ENCODE measurements at places on chromosomes 3 and 15.

DNA sequence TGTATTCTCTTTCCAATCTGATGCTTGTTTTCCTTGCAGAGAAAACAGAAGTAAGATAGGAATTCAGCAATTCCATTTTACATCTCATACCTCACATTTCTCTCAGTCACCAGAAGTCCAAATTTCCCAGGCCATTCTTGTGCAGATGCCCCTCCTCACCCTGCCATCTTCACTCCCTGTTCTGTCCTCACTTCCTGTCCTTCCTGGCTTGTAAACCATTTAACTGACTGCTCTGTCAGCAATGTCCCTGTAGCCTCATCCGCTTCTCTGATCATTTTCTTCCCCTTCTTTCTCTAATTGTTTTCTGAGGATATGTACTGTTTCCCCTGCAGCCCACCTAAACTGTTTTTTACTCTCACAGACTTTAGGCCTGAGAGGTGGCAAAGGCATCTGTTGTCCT, 40.3 kb downstream of the BLM start:
- no peak for DNase-seq

- no peak for DNase-seq
Observed at GRCh38 chr15:79198461-79198860, 84.1 kb upstream of the ANKRD34C start.

DNA sequence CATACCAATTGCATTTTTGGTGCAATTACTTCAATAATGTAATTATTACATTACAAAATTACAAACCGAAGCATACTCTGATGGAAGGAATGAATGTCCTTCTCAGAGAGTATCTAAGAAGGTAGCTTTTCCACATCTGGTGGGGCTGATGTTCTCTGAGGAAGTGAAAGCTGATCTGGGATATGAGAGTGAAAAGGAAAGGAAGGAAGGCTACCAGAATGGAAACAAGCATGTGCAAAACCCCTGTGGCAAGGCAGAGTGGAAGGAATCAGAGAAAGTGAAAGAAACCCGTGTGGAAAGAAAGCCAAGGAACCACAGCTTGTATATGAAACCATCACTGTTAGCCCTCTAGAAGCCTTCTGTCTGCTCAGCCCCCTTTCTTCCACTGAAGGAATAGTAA, 35.3 kb upstream of the GOLGA8A start:
- no peak for DNase-seq

DNA sequence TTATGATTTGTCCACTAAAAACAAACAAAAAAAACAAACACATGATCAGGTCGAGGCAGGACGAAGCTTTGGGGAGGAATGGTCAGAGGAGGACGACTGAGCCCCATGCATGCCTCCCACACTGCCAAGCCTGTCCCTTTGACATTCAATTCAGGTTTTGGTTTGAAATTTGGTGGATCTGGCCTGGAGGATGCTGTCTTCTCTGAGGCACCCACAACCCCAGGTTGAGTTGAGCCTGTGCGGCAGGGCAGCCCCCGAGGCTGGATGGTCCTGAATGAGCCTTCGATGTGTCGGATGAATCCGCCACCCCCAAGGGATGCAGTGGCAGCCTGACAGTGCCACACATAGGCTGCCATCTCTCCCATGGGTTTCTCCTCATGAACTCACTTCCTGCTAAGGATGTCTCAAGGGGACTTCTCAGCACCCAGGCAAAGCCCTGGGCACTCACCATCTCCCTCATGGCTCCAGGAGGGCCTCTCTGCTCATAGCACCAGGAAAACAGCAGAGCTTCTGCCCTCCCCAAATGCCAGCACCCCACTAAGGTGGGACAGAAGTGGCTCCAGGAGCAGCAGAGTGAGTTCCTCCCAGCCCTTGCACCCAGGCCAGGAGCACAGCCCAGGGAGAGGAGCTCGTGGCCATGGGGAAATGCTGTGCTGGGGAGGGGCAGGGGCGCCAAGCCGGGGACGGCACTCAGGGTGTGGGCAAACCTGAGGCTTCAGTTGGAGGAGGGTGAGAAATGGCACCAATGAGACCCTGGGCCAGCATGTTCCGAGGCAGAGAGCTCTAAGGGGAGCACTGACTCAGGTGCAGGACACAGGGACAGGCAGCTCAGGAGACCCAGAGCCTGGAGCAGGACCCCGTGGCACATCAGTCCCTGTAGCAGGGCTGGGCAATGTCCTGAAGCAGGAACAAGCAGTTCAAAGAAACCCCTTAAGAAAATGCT, 18.5 kb downstream of the PRR23E start:
- DNase-seq, result no peak

DNA sequence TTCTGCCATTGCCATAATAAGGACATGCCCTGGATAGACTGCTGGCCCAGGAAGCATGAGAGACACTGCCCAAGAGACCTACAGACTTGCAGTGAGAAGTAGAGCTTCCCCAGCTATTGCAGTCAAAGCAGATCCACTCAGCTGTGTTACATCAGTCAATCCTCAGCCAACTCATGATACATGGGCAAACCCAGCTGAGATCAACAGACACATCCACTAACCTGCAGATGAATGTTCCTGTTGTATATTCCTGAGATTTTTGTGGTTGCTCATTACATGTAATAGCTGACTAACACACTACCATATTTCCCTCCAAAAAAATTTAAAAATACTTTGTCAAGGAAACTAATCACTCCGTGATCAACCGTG, 68.6 kb downstream of the DCLK3 start:
- DNase-seq, result no peak

Data from small intestine (tissue), 16 donors.